HFFc6 (cell line): ENCODE measurements at places on chromosomes 1 and 21. TPM values are rescaled to one million over a fixed set of nuclear protein-coding genes. Genes with fewer than 3 reads are reported as not detected.

- no peaks in the 10 kb centered on the region for H3K36me3 ChIP-seq
- peaks cover 75% of the 10 kb centered on the region for H3K27me3 ChIP-seq
- peak overlapping the region; percentile 38; the same call in 1 of the 2 replicates for H3K4me3 ChIP-seq
- no peak for DNase-seq
Observed at GRCh38 chr1:156420205-156421061, 51.4 kb downstream of the RHBG start.

GRCh38 chr1:88916883-88917282 is 25.5 kb upstream of the GTF2B start:
- peaks cover 24% of the 10 kb centered on the region for H3K36me3 ChIP-seq
- peaks cover 4% of the 10 kb centered on the region; the same call in 1 of the 2 replicates for H3K4me1 ChIP-seq
- H3K27me3 ChIP-seq: no peaks in the 10 kb centered on the region; the same call in 1 of the 2 replicates
- no peak overlapping the region for H3K27ac ChIP-seq
- no peak overlapping the region for H3K4me3 ChIP-seq

DNA sequence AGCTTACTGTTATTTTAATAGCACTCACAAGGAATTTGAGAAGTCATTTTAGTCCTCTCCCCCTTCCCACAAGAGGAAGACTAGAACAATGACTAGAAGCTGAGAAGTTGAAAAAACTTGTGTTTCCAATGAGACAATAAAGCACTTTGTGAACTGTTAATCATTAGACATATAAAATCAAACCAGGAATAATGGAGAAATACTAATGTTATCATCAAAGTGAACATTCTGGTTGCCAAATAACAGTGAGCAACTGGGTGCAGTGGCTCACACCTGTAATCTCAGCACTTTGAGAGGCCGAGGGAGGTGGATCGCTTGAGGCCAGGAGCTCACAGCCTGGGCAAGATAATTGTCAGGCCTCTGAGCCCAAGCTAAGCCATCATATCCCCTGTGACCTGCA is 54.0 kb upstream of the RASAL2 start:
- no peak overlapping the region for H3K27ac ChIP-seq
- no peaks in the 10 kb centered on the region for H3K4me1 ChIP-seq
- DNase-seq: no peak
- no peak overlapping the region for H3K4me3 ChIP-seq
- H3K36me3 ChIP-seq: no peaks in the 10 kb centered on the region

The ESRRG gene
- total RNA-seq: not detected in 3 replicates

DNA sequence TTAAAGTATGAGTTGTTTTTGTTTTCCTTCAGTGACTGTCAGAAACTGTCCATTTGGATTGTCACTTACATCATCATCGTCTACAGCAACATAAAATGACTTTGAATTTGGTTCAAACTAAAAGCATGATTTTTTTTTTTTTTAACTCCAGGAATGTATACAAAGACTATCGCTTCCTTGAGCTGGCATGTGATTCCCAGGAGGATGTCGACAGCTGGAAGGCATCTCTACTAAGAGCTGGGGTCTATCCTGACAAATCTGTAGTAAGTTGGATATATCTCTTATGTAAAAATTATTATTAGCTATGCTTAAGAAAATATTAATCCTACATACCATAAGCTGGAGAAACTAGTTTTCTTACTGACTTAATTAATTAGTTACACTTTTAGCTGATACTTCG is 111.9 kb upstream of the C1orf105 start:
- H3K27ac ChIP-seq: no peak overlapping the region
- no peak for DNase-seq
- no peaks in the 10 kb centered on the region for H3K4me1 ChIP-seq
- H3K4me3 ChIP-seq: no peak overlapping the region
- no peaks in the 10 kb centered on the region; the same call in 1 of the 2 replicates for H3K27me3 ChIP-seq
